ENCODE measurements at places on chromosomes 12 and 14.

GRCh38 chr14:100731011-100731670, 4.4 kb downstream of the DLK1 start:
- no peak for DNase-seq

GRCh38 chr12:82019533-82019932, 260.4 kb upstream of the PPFIA2 start:
- peak; percentile 0 for DNase-seq

DNA sequence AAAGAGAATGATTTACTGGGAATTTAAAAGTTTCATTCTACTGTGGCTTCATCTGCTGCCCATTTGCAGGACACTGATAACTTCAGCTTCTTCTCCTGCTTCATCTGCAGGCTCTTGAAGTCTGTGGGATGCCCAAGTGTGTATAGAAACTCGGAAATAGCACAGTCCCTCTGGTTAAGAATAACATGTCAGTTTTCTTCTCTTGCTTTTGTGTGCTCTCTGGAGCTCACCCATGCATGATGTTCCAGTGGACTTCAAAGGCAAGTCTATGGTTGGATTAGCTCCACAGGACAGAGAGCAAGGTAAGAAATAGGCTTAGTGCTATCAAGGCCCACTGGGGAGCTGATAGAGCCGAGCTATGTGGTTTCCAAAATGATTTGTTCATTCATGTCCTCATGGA, 13.7 kb downstream of the RMST start:
- DNase-seq = no peak

- no peak for DNase-seq
Observed at GRCh38 chr12:26113181-26113654, 11.6 kb downstream of the BHLHE41 start.

- DNase-seq = no peak
Observed at GRCh38 chr12:105482951-105483350, 152.5 kb downstream of the C12orf75 start.

GRCh38 chr12:8088574-8088973, 6.5 kb downstream of the NECAP1 start:
- DNase-seq = no peak

DNA sequence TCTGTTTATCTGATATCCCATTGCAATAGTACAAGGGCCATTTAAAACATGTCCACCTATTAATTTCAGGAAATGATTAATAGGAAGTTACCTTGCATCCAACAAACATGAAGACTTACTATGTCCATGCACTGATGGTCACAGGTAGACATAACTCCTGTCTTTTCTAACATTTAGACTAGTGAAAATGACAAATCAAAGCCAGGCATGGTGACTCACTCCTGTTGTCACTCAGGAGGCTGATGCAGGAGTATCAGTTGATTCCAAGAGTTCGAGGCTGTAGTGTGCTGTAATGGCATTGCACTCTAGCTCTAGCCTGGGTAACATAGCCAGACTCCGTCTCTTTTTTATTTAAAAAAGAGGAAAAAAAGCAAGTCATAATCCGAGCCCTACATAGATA, 14.8 kb downstream of the HSP90B1 start:
- no peak for DNase-seq

GRCh38 chr14:89625244-89625713, 208.2 kb upstream of the FOXN3 start:
- no peak for DNase-seq

DNA sequence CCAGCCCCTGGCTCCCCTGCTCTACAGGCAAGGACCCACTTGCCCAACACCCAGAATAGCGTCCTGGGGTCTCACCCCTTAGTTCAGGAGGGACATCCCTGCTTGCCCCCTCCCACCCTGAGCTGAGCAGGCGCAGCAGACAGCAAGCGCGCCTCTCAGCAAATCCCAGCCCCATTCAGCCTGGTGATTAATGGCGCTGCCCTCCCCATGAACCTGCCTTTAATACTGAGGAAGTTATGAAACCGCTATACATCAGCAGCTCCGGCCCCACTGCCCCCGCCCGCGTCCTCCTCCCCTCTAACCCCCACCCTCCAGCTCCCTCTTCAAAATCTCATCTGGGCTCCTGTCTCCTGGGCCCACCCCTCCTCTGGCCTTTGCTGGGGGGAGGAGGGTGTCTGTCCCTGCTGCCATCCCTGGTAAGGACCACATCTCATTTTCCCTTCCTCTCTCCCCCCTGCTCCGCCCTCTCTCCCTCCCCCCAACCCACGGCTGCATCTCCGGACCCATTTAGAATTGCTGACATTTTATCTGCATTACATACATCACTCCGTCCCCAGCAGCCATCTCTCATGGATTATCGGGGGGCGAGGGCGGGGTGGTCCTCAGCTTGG, 7.1 kb upstream of the SMUG1 start:
- no peak for DNase-seq

DNA sequence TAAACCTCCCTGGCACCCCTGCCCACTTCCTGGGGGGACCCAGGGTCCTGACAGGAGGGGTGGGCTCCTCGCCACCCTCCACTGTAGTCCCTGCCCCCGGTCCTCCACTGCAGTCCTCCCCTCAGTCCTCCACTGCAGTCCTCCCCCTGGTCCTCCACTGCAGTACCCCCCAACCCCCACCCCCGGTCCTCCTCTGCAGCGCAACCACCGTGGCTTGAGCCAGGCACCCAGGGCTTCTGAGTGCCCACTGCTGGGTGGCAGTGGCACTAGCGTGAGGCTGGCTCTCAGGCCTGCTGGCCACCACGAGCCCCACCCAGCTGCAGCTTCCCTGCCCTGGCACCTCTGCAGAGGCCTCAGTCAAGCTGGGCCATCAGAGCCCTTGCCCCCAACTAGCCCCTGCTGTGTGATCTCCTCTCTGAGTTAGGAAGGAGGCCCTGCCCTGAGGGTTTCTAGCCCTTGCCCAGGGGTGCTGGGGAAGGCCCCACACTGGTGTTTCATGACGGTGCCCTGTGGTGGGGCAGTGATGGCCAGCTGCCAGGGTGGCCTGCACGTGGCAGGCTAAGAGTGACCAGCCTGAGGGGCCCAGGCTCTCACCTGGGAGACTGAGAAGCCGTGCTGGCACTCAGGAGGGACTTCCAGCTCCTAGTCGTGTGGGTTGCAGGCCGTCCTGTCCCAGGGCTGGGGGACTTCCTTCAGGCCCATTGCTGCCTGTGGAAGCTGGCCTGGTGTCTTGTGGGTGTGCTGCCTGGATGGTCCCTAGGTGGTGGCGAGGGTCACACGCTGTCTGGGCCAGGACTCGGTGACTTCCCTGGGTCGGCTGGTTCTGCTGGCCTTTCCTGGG, 9.7 kb downstream of the CEP170B start:
- no peak for DNase-seq

DNA sequence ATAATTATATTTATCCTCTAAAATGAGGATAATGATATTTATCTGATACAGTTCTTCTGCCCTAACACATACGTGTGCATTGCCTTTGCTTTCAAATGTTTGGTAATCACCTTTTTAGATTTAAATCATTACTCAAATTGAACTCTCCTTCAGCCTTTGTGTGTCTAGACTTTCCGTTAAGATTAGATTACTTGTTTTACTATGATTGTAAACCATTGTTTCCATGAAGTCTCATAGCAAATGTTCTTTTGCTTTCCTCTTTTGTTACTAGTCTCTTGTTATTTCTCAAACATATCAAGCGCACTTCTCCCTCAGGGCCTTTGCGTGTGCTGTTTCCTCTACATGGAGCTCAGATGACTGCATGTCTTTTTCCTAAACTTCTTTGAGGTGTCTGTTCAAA, 63.7 kb downstream of the ETV6 start:
- no peak for DNase-seq

DNA sequence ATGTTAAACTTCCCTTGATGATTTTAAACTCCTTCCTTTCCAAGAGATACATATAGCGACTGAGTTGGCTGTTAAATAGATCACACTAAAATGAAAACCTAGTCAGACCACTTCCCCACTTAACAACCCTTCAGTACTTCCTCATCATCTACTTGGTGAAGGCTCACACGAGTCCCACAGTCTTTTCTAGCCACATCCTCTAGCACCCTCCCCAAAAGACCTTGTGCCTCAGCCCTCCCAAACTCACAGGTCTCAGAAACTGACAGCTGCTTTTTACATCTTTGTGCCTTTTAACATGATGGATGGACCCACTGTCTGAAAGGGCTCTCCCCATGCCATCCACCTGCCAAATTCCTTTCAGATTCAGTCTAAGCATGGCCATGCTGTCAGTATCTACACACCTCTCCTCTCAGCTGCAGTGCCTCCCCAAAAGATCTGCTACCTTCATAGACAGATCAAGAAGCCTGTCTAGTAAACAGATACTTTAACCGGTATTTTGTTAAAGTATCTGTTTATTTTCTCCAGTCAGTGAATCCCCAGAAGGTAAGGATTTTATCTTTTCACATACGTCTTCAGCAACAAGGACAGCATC, 65.1 kb upstream of the GPHB5 start:
- DNase-seq = peak; percentile 2

DNA sequence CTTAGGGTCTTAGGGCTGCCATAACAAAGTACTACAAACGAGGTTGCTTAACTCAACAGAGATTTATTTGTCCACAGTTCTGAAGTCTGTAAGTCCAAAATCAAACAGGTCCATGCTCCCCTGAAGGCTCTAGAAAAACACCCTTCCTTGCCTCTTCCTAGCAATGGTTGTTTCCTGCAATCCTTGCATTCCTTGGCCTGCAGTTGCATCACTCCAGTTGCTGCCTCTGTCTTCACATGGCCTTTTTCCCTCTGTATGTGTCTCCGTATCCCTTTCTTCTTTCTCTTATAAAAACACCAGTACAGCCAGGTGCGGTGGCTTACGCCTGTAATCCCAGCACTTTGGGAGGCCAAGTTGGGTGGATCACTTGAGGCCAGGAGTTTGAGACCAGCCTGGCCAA, 17.4 kb downstream of the KCNMB4 start:
- DNase-seq = no peak

GRCh38 chr14:55386037-55386808, 25.4 kb downstream of the ATG14 start:
- peak; percentile 68 for DNase-seq

- no peak for DNase-seq
Observed at GRCh38 chr12:38159591-38160317, 156.8 kb upstream of the ALG10B start.

GRCh38 chr12:89176676-89177075, 175.6 kb downstream of the DUSP6 start:
- DNase-seq = no peak

GRCh38 chr12:2003676-2004112, 563 bp downstream of the DCP1B start:
- no peak for DNase-seq

GRCh38 chr12:6380141-6381121, 3.5 kb upstream of the LTBR start:
- no peak for DNase-seq

GRCh38 chr14:88095791-88096190, 90.9 kb downstream of the GPR65 start:
- DNase-seq = no peak

- DNase-seq = peak; percentile 97
Observed at GRCh38 chr12:62260733-62261683, 804 bp downstream of the USP15 start.

- DNase-seq = no peak
Observed at GRCh38 chr14:93832081-93832480, 43.8 kb upstream of the PRIMA1 start.

- DNase-seq = no peak
Observed at GRCh38 chr12:105721051-105721825, 390.7 kb downstream of the C12orf75 start.

GRCh38 chr14:99596071-99596627, 7.9 kb downstream of the CCDC85C start:
- no peak for DNase-seq

DNA sequence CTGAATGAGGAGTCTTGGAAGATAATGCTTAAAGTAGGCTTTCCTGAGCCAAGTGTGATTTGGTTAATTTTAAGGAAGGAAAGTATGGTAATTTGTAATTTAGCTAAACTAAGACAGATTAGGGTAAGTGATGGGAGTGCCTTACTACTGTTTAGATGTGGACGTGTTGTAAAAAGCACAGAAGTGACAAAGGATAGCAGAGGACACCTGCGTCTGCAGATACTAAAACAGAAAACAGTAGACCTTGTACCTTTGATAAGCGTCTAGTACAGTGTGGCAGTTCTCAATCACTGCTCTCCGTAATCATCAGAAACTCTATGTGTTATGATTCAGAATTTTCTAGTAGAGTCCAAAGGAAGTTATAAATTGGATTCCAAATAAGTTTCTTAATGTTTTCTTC, 58.0 kb downstream of the MIA2 start:
- DNase-seq = no peak

GRCh38 chr12:116213014-116213413, 64.5 kb downstream of the MED13L start:
- DNase-seq = no peak

- no peak for DNase-seq
Observed at GRCh38 chr14:67162385-67162784, 26.9 kb upstream of the GARIN2 start.

DNA sequence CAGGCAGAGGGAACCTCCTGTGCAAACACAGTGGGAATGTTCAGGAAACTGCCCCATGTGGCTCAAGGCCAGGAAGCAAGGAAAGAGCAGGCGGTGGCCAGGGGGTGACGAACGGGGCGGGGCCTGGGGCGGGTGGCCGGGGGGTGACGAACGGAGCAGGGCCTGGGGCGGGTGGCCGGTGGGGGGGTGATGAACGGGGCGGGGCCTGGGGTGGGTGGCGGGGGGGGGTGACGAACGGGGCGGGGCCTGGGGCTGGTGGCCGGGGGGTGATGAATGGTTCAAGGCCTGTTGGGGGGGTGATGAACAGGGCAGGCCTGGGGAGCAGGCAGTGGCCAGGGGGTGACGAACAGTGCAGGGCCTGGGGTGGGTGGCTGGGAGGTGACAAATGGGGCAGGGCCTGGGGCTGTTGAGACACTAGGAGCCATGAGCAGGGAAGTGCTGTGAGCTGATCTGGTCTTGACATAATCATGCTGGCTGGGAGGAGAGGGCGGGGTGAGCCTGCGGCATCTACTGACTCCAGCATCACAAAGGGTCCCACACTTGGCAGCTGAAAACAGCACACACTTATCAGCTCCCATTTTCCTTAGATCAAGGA, 62.7 kb upstream of the FBRSL1 start:
- DNase-seq = no peak

DNA sequence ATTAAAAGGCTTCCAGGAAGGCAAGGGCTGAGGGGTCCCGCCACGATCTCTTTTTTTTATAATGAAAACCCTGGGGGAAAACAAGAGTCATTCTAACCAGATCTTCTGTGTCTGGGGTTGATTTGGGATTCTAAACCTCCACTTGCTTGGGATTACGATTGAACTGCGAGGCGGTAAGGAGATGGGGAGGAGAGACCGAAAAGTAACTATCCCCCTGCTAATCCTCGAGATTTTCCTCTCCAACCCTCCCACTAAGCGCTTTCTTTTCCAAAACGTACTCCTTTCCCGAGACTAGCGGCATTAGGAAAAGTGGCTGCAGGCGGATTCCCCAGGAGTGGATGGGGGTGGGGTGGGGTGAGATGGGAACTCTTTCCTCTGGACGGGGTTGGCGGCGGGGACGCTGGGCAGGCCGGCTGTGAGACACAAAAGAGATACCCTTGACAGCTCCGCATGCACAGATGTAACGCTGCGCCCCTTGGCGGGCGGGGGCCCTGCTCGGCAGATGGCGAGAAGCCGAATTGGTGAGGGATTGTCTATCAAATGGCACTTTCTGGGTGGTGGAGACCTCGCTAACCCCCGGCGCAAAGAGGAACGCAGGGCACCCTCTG, 830 bp upstream of the SRRM4 start:
- DNase-seq = no peak

- DNase-seq = no peak
Observed at GRCh38 chr12:40569626-40570179, 122.5 kb upstream of the CNTN1 start.

- DNase-seq = no peak
Observed at GRCh38 chr14:69291891-69292561, 32.1 kb downstream of the GALNT16 start.
